ENCODE measurements at places on chromosomes 13 and 19.
A peak's percentile ranks its signal among the peaks of the same experiment; 100 is the strongest.

- DNase-seq, result peak; percentile 34
These were observed 619 bp downstream of the MED16 start for GRCh38 chr19:892243-892893.

GRCh38 chr13:43293986-43294385, 270.6 kb downstream of the DNAJC15 start:
- no peak for DNase-seq

DNA sequence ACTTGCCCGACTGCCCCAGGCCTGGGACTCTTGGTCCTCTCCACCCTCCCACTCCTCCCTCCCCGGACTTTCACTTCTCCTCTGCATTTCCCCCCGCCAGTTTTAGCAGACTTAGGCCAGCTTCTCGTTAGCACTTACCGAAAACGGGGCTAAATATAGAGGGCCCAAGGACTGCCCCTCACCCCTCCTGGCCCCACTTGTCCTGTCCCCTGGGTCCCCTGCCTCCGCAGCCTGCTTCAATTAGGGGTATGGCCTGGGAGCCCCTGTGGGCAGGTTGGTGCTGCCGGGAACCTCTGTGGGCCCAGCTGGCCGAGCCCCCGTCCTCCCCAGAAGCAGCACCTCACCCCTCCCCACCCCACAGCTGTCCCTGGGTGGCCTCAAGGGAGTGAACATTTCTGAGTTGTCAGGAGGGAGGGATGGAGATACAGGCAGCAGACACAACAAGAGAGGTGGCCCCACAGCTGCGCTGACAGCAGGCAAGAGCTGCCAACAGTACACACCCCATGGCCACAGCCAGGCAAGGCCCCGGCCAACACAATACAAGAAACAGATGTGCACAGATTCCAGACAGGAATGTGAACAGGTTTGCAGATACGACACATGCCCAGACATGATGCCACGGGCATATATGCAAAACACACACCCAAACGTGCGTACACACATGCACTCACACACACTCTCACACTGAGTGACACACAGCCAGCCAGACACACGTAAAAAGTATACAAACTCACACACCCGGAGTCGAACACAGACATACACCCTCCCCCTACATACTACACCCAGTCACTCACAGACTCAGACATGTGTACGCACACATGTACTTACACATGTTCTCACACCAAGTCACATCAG, 2.6 kb downstream of the POU2F2 start:
- DNase-seq, result peak; percentile 90

DNA sequence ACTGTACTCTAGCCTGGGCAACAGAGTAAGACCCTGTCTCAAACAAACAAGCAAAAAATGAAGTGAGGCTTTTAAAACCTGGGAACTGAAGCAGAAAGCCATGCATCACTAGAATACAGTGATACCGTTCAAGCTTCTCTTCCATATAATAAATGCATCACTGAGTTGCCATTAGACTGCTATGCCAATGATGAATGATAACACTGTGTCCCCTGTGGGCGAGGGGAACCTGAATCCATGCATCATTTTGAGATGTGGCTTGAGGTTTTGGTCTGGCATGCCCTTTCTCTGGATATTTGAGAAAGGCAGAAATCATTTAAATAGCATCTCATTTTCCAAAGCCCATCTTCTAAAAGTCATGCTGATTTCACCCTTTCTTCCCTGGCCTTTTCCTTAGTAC, 1.5 kb upstream of the FAM124A start:
- DNase-seq, result no peak

GRCh38 chr19:1524972-1525325, 1.1 kb downstream of the PLK5 start:
- no peak for DNase-seq

GRCh38 chr19:11657307-11657706, 60.0 kb downstream of the ZNF627 start:
- DNase-seq, result no peak

DNA sequence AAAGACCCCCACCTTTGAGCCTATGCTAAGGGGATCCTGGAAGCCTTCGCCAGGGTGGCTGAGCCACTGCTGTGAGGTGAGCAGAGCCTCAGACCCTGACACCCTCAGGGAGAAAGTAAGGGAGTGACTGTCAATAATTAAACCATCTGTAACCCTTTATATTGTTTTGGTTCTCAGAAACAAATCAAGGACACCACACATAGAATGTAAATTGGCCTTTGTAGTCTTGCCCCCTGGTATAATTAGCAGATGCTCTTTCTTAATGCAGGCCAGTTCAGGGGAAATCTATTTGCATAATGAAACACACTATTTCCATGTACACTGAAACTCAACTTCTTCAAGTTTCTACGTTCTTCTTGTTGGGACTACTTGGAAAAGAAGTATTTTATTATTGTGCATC, 127.7 kb upstream of the EDNRB start:
- DNase-seq, result no peak

DNA sequence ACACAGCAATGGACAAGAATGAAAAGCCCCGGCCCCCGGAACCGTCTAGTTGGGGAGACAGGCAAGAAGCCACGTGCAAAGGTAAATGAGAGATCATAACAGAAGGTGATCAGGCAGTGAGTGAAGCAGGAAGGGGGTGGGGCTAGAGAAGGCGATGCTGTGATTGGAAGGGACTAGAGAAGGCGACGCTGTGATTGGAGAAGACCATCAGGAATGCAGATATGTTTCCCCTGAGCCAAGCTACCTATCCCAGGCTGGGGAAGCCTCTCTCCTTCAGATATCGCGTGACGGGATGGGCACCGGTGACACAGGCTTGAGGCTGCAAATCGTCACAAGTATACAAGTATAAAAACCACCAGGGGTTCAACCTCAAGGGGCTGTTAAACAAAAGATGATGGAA, 21.8 kb downstream of the DCAF15 start:
- no peak for DNase-seq

GRCh38 chr13:50732712-50733111, 110.8 kb downstream of the DLEU7 start:
- peak; percentile 30 for DNase-seq

GRCh38 chr13:33183431-33184111, 102.0 kb downstream of the STARD13 start:
- DNase-seq, result no peak

DNA sequence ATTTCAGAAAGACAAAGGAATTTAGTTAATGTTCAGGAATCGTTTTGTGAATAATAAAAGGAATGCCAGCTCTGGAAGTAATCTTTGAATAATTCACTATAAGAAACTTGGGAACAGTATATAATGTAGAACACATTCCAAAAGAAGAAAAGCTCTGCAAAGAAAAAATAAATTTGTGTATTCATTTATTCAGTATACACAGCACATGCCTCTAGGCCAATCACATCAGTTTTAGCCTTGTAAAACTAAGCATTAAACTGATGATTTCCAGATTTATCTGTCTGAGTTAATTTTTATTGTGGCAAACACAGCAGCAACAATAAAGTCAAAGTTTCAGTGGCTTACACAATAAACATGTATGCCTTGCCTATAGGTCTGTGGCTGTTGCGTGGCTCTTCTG, 5.7 kb upstream of the RXFP2 start:
- DNase-seq, result no peak

DNA sequence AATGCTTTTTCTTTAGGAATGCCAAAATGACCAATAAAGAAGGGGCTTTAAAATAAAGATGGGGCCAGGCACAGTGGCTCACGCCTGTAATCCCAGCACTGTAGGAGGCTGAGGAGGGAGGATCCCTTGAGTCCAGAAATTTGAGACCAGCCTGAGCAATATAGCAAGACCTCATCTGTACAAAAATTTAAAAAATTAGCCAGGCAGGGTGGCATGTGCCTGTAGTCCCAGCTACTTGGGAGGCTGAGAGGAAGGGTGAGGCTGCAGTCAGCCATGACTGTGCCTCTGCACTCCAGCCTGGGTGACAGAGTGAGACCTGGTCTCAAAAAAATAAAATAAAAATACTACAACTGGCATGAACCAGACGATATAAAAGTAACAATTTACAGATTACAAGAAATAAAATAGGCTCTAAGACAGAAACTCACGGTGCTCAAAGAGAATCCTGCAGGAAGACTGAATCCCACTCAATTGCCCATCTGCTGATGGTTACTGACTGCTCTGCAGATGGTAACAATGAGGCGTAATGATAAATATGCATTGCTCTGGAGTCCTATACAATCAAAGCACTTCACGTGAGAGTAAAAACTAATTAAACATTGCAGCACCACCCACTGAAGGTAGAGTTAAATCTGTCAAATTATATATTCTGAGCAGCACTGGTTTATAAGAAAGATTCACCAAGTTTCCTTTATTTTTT, 93.2 kb downstream of the LHFPL6 start:
- no peak for DNase-seq

DNA sequence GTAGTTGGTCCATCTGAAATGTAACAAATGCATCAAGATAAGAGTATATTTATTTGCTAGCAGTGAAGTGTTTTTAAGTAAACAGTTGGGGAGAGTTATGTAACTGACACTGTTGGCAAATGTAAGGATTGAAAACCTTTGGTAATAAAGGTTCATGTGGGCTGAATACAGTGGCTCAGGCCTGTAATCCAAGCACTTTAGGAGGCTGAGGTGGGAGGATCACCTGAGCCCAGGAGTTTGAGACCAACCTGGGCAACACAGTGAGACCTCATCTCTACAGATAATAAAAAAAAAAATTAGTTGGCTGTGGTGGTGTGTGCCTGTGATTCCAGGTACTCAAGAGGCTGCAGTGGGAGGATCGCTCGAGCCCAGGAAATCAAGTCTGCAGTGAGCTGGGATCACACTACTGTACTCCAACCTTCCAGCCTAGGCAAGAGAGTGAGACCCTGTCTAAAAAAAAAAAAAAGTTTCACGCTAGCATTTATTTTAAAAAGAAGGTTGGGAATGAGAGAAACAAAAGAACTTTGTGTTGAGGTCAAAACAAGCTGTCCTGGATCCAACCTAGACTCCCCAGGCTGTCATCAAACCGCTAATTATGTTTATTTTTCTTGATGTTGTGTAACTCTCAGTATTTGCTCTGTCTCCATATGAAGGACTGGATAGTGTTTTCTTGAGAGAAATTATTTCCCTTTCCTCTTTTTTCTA, 20.7 kb downstream of the SETDB2 start:
- no peak for DNase-seq

DNA sequence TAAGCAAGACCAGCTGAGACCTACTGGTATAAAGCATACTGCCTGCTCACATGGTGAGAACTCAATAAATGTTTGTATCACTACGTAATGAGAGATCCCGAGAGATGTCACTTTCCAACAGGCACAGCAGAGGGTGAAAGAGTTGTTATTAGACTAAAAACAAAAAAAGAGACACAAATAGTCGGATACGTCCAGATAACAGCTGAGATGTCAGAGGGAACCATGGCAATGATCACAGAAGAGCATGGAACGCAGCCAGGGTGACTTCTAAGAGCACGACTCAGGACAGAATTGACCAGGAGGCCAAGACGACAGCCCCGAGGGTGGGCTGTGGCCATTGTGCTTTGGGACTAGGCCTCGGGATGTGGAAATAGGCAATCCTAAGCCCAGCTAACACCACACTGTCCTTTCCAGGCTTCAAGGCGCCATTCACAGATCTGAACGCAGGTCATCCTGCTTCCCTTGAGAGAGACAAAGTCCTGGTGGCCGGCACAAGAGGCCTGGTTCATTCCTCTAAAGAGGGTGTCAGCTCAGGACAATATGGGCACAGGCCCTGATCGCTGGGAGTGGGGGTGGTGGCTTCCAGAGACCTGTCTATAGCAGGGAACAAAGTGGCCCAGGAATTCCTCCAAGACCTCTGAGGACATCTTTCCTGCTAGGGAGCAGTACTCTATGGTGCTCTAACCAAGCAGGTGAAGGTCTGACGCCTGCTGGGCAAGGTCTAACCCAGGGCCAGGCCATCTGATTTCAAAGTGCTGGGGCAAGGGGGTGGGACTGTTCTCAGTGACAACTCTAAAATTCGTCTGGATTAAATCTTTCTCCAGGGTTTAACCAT, 3.2 kb downstream of the SH3GL1 start:
- DNase-seq, result no peak

GRCh38 chr19:18397242-18398202, at the start of gene LRRC25:
LRRC25 (minus strand) TSS chr19:18397622; CDS start chr19:18396963, 659 bp downstream.
- peak; percentile 70 for DNase-seq

- peak; percentile 63 for DNase-seq
These were observed 2.8 kb downstream of the ZFP36 start for GRCh38 chr19:39409208-39410016.

GRCh38 chr13:35923347-35923746, 207.8 kb downstream of the DCLK1 start:
- DNase-seq, result no peak

- no peak for DNase-seq
These were observed 35.2 kb upstream of the C13orf46 start for GRCh38 chr13:114008964-114009589.

- DNase-seq, result no peak
These were observed 11.2 kb downstream of the ZNF347 start for GRCh38 chr19:53147645-53148044.

DNA sequence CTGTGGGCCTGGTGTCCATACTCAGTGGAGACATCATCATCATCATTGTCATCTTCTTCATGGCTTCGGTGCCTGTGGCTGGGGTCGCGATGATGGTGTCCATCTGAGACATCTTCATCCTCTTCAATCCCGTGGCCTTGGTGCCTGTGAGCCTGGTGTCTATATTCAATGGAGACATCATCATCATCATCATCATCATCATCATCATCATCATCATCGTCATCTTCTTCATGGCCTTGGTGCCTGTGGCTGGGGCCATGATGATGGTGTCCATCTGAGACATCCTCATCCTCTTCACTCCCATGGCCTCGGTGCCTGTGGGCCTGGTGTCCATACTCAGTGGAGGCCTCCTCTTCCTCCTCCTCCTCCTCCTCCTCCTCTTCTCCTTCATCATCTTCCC, 917 bp downstream of the HRC start:
- DNase-seq, result no peak

GRCh38 chr19:16922592-16922934, 33.8 kb downstream of the F2RL3 start:
- DNase-seq, result no peak

DNA sequence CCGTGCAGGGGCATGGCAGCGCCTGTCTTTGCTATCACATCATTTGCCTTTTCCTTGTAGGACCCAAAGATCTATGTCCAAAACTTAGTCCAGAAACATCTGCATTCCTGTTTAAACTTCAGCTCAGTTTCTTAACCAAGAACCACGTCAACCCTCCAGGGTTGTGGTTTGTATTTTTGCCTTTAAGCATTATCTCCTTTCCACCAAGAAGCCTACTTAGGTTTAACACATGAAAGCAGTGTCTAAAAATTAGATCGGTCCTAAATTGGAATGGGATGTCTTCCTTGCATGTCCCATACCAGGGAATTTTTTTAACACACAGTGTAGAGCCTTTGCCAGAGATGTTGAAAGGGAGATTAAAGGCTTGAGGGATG, 38.8 kb downstream of the DHRS12 start:
- DNase-seq, result no peak

DNA sequence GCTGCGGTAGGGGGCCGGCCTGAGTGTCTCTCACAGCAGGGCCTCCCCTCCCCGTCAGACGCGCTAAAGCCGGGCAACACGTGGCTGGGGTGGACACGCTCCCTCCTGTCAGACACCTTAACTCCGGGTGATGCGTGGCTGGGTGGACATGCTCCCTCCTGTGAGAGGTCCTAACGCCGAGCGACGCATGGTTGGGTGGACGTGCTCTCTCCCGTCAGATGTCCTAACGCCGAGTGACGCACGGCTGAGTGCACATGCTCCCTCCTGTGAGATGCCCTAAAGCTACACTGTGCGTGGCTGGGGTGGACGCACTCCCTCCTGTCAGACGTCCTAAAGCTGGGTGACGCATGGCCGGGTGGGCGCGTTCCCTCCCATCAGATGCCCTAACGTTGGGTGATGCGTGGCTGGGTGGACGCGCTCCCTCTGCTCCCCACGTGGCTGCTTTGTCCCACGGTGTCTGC, 126.1 kb upstream of the MCF2L start:
- no peak for DNase-seq

- no peak for DNase-seq
These were observed 25.5 kb downstream of the KCTD12 start for GRCh38 chr13:76860706-76861105.
